ENCODE measurements at places on chromosomes 2 and 18. TPM values are rescaled to one million over a fixed set of nuclear protein-coding genes. Genes with fewer than 3 reads are reported as not detected.
A peak's percentile ranks its signal among the peaks of the same experiment; 100 is the strongest.

ZNF142 gene
- 50.0 TPM for total RNA-seq

FTCDNL1 gene
- 1.6 TPM for total RNA-seq

DNA sequence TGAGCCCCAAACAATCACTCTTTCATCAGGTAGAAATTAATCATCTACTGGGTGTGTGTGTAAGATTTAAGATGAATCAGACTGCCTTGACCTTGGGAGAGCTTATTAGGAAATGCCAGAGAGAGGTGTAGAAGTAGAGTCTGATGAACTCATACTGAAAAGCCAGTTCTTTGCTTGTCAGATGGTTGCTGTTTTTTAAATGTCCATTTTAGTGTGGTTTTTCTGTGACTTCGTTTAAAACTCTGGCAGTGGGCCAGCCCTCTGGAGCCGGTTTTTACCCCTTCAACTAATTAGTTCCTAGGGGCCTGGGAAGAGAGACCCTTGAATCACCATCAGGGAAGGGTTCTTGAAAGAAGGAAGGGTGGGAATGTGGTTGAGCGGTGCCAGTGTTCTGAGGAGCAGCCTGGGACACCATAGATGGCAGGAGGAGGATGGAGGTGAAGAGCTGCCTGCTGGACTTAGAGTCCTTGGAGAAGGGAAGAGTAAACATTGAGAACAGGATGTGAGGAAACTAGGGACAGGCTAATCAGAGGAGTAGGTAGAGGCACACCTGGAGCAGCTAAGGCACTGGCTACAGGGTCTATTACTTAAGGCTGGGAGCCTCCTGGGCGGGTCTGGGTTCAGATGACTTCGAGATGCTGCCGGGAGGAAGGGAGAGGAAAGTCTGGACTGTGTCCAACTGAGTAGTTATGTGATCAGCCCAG lies 66.1 kb downstream of the LRRFIP1 start:
- peak overlapping the region; percentile 79 for H3K4me3 ChIP-seq
- DNase-seq: no peak
- H3K4me1 ChIP-seq: peaks cover 40% of the 10 kb centered on the region

- H3K4me1 ChIP-seq: peaks cover 17% of the 10 kb centered on the region
- no peaks in the 10 kb centered on the region for H3K36me3 ChIP-seq
- no peak overlapping the region for H3K4me3 ChIP-seq
Observed at GRCh38 chr2:231297108-231297908, 98.2 kb upstream of the B3GNT7 start.

- peaks cover 25% of the 10 kb centered on the region for H3K4me1 ChIP-seq
- H3K36me3 ChIP-seq: peaks cover 15% of the 10 kb centered on the region
- H3K4me3 ChIP-seq: no peak overlapping the region
- H3K27ac ChIP-seq: no peak overlapping the region
Observed at GRCh38 chr2:223997938-223998337, 40.7 kb downstream of the MRPL44 start.

Data from neural crest cell (in vitro differentiated cells).